GM13977 (cell line): ENCODE measurements at places on chromosomes 1 and 21.

- peak; percentile 68 for DNase-seq
Observed at GRCh38 chr21:31731056-31731856, 662 bp downstream of the SCAF4 start.

- no peak for DNase-seq
Observed at GRCh38 chr1:29972421-29973053, 736.2 kb downstream of the PTPRU start.

DNA sequence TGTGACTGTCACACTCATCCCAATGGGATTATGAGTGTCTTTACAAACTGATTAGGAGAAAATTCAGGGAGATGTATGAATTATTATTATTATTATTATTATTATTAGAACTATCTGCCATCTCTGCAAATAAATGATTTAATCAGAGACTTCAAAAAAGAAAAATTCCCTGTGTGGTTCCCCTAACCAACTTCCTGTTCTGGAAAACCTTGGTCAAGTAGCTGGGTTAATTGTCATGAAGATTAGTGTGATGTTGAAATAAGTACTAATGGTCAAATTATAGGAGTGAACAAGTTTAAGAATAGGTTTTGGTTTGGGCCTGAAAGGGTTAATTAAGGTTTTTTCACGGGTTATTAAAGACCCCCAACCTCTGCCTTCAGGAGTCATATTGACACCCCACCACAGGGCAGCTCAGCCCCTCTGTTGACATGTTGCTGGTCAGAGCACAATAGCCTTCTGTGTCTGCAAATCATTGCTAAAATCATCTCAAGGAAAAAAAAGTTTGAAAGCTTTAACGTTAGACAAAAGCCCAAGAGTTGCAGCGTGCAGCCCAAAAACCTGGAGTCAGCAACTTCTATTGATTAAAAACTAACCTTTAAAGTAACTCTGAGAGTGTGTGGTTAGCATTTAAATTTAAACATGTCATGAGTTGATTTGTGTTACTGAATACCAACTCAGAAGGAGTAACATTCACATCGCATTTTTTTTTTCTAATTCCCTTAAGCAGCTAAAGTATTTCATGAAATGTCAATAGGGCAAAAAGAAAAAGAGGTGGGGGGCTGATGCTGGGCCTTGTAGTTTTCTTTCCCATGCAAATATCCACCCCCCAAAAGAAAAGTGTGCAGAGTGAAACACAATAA, 272.5 kb downstream of the TM2D1 start:
- no peak for DNase-seq

GRCh38 chr1:67838180-67838910, 5.1 kb upstream of the GNG12 start:
- DNase-seq, result no peak

GRCh38 chr1:231636157-231636556, 9.6 kb downstream of the DISC1 start:
- DNase-seq, result no peak

DNA sequence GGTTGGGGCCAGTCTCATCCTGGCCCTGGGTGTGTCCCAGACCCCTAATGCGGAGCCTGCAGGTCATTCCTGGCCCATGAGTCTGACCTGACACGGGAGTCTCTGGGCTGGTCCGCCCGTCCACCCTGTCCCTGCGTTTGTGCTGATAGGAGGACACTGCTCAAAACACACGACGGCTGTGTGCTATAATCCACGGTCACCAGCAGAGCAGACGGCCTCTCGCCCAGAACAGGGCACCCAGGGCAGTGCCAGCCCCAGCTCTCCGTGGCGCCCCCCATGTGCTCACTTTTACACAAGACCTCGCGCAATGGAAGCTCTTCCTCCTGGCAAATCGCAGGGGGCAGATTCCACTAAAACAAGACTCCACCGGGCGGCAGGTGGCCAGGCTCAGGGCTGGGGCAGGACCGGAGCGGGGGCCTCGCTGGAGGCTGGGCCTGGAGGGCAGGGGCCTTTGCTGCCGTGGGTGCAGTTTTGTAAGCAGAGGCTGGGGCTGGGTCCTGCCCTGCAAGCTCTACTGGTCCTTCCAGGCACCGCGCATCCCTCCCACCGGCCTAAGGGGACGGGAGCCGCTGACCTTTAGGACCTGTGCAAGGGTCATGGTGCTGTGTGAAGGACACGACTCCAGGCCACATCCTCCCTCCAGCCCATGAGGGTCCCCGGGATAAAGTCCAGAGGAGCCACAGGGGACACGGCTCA, 10.6 kb upstream of the SLC19A1 start:
- DNase-seq, result no peak

DNA sequence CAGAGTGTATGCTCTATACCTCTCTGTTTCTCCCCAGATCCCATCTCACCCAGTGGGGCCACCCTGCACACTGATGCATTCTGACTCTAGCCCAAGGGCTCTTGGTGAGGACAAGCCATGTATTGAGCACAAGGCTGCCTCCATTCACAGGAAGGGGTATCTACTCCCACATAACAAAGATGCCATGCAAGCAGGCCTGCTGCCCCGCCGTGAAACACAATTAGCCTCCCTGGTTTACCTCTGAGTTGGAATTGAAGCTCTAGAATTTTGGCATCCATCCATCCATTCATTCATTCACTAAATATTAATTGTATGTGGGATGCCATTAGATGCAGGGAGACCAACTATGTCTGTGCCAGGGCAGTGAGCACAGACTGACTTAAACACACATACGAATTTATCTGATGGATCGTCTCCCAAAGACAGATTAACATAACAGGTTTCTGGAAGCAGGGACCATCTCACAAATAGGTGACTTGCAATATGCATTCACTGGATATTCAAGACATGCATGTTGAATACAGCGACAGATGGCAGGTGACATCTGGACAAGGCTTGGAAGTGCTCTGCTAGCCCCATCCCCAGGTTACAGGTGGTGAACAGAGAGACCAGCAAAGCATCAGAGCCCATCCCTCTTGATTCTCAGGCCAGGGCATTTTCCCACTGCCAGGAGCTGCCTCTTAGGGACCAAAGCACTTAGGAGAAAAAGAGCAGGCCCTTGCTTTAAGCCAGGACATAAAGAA, 34.3 kb downstream of the TRABD2B start:
- no peak for DNase-seq

GRCh38 chr1:197638316-197638715, 137.0 kb downstream of the DENND1B start:
- no peak for DNase-seq

DNA sequence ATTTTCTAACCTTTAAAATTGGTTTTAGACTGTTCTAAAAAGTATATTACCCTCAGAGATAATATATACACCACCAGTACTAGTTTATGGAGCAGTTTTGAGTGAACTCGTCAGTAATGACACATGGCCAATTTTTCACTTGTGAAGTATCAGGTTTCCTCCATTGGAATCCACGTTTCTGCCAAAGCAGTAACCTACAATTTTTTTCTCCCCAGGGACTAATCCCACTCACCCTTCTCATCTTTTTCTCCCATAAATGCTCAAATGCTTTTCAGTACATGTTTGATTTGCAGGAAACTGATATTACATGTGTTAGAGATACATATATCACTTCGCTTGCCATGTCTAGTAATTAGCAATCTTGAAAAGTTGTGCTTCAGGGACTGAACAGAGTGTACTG, 94.1 kb downstream of the COL24A1 start:
- no peak for DNase-seq

DNA sequence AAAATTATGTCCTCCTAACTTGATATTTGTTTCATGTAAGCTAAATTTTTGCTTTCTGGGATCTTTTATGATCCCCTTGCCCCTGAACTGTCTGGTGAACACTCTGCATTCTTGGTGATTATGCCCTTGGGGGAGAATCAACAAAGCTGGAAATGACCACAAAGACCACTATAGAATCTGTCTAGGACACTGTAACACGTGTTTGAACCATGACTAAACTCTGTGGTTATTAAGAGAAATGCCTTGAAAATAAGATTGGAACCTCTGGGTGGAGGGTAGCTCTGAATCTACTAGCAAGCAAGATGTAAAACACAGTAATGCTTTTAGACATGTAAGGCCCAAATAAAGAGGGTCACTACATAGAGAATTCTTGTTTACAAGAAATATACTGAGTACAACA, 237.5 kb downstream of the HMCN1 start:
- DNase-seq, result no peak

DNA sequence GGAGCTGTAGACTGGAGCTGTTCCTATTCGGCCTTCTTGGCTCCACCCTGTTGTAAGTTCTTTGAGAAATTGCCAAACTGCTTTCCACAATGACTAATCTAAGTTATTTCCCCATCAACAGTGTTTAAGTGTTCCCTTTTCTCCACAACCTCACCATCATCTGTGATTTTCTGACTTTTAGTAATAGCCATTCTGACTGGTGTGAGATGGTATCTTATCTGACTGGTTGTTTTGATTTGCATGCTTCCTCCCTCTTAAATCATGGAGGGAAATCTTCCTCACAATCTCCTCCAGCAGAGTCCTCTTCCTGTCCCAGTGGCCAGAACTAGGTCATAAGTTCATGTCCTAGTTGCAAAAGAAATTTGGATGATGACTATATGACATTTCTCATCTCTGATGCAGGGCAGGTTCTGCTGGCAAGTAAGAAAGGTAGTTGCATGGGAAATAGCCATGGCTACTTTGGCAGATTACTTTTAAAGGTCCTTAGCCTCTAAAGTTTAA, 294.0 kb downstream of the LRRC40 start:
- DNase-seq, result no peak

DNA sequence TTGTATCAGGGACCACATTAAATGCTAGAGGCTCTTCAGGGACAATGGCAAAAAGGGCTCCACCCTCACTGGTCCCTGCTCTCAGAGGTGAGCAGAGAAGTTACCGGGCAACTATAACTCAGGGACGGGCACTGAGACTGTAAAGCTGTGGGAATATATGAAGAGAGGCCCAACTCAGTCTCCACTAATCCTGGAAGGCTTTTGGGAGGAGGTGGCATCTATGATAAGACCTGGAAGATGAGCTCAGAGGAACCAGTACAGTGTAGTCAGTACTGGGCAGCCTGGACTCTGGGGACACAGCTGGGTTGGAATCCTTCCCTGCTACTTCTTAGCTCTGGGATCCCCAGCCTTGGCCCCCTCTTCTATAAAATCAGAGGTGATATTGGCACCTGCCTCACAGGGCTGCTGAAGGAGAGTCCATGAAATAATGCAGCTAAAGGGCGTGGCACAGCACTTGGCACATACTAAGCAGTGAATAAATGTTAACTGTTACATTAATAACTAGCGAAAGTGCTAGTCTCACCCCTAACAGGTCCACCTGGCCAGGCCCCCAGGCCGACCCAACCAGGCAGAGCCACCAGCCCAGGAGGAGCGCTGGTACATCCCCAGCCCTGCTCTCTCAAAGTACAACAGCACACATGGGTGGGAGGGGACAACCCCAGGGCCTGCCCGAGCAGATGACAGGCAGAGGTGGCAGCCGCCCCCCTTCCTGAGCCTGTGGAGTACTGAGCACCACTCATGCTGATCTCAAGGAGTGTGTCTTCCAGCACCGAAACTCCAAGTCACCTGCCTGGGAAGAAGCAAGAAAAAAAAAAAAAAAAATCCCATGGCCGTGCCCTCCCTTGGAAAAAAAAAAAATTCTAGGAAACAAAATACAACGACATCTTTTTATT, 62.7 kb downstream of the CASZ1 start:
- DNase-seq, result peak; percentile 87

DNA sequence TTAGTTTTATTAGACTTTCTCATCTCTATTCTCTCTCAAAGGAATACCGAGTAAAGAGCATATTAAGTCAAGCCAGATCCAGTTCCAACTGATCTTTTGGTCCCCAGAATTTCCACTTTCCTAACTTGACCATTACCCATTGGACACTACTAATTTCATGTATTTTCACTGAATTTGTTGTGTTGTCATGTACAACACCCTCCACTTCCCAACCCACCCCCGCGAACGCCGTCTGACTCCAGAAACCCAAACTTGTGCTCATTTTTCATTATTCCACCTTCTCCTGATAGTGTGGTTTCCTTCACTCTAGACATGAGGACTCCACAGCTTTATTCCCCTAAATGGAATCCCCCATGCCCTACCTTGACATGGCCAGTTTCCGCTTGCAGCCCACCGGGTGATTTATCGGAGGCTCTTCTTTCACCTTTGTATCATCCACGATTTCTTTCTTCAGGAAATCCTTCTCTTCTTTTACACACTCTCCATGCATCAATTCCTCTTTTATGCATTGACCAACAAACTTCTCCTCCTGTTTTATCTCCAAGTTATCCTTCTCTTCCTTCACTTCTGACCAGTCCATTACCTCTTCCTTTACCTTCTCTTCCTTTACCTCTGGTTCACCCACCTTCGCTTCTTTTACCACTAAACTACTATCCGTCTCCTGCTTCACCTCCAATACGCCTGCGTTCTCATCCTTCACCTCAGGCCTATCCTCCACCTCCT, 805 bp downstream of the ZNHIT6 start:
- no peak for DNase-seq

DNA sequence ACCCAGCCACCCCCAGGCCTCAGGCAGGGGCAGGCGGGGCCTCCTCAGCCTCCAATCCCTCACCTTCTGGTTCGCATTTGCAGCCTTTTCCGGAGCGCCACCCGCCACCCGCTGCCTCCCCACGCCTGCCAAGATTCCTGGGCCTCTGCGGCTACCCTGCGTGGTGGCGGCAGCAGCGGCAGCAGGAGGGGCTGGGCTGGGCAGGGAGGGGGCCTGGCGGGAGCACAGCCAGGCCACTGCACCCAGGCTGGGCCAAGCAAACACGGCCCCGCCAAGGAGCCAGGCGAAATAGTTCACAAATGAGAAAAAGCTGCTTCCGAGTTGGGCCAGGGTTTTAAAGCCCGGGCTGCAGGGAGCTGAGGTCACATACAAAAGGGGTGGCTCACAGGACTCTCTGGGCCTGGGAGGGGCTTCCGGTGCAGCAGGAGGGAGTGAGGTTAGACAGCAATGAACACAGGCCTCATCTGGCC, 9.8 kb downstream of the COL8A2 start:
- no peak for DNase-seq

DNA sequence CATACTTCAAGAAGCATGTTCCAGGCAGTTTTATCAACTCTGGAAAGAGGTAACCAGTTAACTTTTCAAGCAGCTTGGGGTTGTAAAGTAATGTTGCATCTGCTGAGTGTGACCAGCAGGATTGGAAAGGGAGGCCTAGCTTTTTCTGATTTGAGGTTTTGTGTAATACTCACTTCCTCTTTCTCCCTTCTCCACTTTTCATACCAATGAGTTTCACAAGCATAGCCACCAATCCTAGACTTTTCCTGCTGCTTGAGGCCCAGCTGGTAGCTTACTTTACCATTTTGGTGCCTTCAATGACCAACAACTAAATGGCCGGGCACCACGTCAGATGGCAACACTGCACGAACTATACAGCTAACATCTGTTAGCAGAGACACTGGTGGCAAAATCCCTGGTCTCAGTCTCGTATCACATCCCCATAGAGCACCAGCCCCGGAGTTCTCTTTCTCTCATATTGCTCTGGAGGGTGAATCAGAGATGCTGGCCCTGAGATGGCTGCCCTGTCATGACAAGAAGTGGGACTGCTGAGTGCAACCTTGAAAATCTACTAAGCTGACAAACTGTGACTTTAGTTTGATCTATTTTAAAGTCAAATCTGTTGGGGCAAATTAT, 14.8 kb upstream of the GPR88 start:
- DNase-seq, result peak; percentile 39

GRCh38 chr1:39952359-39953110, 2.4 kb upstream of the MFSD2A start:
- DNase-seq, result no peak
